Ecto neural progenitor cell (in vitro differentiated cells): ENCODE measurements at places on chromosomes 2 and 18.

DNA sequence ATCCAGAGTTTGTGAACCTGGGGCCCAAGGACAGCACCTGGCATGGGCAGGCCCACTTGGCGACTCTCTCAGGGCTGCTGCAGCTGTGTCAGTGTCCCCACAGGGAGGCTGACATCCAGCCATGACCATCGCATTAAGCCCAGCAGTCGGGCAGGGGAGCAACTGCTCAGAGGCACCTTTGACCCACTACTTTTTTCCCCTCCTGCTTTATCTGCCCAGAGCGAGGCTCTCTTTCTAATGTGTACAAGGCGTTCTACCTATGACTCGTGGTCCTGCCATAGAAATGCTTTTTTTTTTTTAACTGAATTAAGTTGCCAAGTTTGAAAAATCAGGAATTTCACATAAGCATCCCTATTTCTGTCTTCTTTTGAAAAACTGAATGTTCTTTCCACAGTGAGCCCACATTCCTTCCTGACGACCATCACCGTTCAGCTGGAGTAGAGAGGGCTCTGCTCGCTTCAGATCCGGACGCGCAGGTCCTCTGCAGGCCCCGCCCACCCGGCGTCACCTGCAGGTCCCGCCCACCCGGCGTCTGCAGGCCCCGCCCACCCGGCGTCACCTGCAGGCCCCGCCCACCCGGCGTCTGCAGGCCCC lies 403 bp upstream of the CLUL1 start:
- DNase-seq = peak; percentile 79

GRCh38 chr2:212195626-212196025 lies 343.0 kb downstream of the ERBB4 start:
- DNase-seq = no peak

DNA sequence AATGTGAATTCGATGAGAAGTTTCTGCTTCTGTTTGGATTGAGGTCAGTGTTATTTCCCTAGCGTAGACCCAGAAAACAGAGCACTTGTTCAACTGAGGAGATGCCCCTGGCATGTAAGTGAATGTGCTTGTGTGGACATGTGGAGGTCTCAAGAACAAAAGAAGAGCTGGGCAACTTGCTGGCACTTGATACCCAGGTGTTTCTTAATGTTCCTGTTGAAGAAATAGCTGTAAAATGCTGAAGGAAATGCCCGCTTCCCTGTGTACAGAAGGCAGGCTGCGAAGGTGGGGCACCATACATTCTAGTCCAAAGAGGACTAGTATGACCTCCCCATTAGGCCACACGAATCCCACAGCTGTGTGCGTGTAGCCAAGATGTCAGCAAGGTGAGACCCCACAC lies 9.8 kb upstream of the LBH start:
- no peak for DNase-seq

- peak; percentile 71 for DNase-seq
These were observed 222.9 kb downstream of the PTPRM start for GRCh38 chr18:7789856-7790552.

DNA sequence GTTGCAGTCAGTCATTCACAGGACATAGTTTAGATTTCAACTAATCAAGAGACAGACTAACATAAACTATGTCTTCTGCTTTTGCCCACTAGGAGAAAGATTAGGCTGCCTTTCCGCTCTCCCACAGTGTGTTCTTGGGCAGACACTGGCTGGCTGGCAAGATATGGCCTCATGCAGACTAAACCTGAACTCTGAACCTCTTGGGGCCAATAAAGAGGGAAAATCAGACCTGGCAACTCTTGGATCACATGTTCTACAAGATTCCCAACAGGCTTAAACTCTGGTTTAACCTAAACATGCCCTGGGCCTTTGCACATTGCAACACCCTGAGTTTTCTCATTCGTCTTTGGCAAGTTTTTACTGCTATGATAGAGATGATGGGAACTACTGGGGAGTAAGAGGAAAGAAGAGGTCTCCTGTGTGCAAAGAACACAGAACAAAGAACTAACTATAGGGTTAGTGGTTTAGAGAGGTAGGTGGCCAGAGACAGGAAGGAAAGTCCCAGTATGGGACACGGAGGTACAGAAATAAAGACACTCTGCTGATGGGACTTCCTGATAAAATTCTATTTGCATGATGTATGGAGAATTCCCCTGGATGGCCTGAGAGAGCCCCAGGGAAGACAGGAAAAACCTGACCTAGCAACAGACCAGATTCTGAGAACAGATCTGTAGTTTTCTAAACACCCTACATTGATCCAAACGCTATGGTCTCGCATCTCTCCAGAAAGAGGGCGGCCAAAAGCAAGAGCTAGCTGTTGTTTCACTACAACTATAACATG lies 2.0 kb upstream of the ATRAID start:
- DNase-seq = no peak
